RPMI7951 (cell line): ENCODE measurements at places on chromosomes 3 and 15. TPM values are rescaled to one million over a fixed set of nuclear protein-coding genes. Genes with fewer than 3 reads are reported as not detected.

DNA sequence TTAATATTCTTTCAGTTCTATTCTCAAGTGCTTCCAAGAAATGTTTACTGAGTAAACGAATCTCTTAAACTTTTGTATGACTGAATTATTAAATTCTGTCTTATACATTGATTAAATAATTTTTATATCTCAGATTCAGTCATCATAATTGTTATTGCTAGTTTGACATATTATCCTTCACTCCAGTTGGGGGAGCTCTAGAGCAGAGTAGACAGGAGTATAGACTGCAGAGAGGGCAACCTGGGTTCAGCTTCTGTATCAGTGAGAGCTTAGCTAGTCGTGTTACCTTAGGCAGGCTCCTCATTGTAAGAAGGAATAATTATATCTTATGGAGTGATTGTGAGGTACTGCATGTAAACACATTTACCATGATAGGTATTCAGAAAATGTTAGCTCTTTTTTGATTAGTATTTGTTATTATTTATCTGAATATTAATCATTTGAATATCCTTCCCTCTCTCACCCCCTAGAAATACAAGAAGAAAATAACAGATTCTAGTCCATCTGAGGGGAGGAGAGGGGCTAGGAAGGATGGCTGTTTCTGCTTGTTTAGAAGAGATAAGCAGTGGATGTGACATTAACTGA is 31.0 kb upstream of the ZCWPW2 start:
- DNase-seq: peak; percentile 35

GRCh38 chr15:29093696-29094343 is 175.8 kb downstream of the NSMCE3 start:
- no peak for DNase-seq

GRCh38 chr3:42975456-42975855 is 3.7 kb upstream of the GASK1A start:
- no peak for DNase-seq

DNA sequence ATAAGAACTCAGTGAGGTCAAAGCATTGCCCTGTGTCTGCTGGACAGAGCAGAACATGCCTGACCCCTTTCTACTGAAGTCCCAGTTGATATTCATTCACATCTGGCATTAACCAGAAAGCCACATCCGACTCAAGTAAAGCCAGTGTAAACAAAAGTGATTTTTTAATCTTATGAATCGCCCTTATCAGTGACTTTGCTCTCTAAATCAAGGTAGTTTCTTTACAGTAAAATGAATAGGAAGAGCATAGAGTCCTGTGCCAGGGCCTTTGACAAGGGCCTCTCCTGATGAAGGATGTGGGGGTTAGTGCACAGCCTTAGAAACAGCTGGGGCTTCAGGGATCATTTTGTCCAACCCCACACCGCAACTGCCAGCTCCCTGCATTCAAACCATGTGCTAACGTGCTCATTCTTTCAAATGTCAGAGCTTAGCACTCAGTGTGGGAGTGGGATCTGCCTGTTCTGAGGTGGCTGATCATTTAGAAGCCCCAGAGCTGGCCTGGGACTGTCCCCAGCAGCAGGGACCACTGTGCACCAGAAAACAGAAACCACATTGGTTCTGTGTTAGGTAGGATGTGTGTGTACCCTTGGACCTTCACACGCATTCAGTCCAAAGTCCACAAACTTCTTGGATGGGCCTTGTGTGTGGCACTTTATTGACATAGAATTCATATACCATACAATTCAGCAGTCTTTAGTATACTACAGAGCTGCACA is 55.3 kb downstream of the CCR4 start:
- DNase-seq: no peak

The LMOD3 gene
- total RNA-seq: not detected in 2 replicates

The CCRL2 gene
- 2.8 and 6.1 TPM in 2 replicates for total RNA-seq

- no peak for DNase-seq
Measured at GRCh38 chr15:96746665-96747064, 416.2 kb downstream of the NR2F2 start.

- DNase-seq: no peak
Measured at GRCh38 chr3:124939661-124940060, 5.1 kb upstream of the MUC13 start.

- no peak for DNase-seq
Measured at GRCh38 chr3:277873-278272, 81.3 kb downstream of the CHL1 start.

The PAK6 gene
- 7.9 and 9.5 TPM in 2 replicates for total RNA-seq

The PRR20G gene
- total RNA-seq: not detected in 2 replicates

- no peak for DNase-seq
Measured at GRCh38 chr3:188782613-188783124, 389.1 kb upstream of the TPRG1 start.

The PRRT3 gene
- total RNA-seq: 0.98 and 1.2 TPM in 2 replicates

DNA sequence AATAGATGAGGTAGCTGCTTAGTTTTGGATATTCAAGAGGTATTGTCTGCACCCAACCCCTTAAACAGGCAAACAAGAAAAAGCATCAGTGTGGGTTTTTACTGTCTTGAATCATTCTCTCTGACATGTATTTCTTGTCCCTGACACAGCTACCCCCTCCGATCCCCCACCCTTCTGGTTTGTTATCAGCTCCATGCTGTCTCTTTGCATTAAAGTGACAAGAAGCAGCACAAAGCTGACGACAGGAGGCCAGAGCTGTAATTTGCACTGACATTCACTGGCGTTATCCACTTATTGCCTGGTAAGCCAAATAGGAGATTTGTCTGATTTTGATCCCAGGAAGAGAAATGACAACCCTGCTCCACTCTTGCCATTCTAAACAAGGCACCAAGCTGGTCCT is 83.3 kb upstream of the SNRK start:
- DNase-seq: no peak

- peak; percentile 54 for DNase-seq
Measured at GRCh38 chr3:139308560-139308959, 35.3 kb upstream of the MRPS22 start.

GRCh38 chr15:35167675-35168074 is 82.6 kb upstream of the NANOGP8 start:
- no peak for DNase-seq
